Regular cardiac myocyte (primary cell): ENCODE measurements at places on chromosomes 11 and 22. TPM values are rescaled to one million over a fixed set of nuclear protein-coding genes. Genes with fewer than 3 reads are reported as not detected.

Gene ADORA2A
- total RNA-seq, result 13.2 and 18.0 TPM in 2 replicates

Gene ELF5
- total RNA-seq, result not detected in 2 replicates

Gene TYMP
- total RNA-seq, result 7.1 and 13.5 TPM in 2 replicates

Gene IL10RA
- total RNA-seq, result under 0.01 TPM in 1 of 2 replicates, not detected in the other

Gene LARGE2
- total RNA-seq, result not detected in 2 replicates

Gene TEX54
- total RNA-seq, result not detected in 2 replicates

Gene TUBA8
- 0.56 and 0.58 TPM in 2 replicates for total RNA-seq

Gene LRRC32
- total RNA-seq, result 57.8 and 62.5 TPM in 2 replicates

Gene HEPHL1
- under 0.01 TPM in 1 of 2 replicates, not detected in the other for total RNA-seq

Gene CAPN1
- total RNA-seq, result 61.7 and 142 TPM in 2 replicates
